A549 treated with Mapracorat at 1 μM for 4 hours (cell line): ENCODE measurements at places on chromosomes 5 and 9. TPM values are rescaled to one million over a fixed set of nuclear protein-coding genes. Genes with fewer than 3 reads are reported as not detected.

ENTREP1 gene
- total RNA-seq = 0.50 to 0.88 TPM (median 0.60 TPM) in 5 replicates

SHOC1 gene
- 0.02 TPM in 1 of 5 replicates, not detected in the others for total RNA-seq

GLIPR2 gene
- total RNA-seq = 7.9 to 10.6 TPM (median 9.4 TPM) in 5 replicates

SLC25A2 gene
- total RNA-seq = not detected in 5 replicates

FAM170A gene
- not detected in 5 replicates for total RNA-seq

CBY3 gene
- total RNA-seq = not detected in 5 replicates

ADAMTSL2 gene
- not detected in 5 replicates for total RNA-seq

SPINK13 gene
- 0.27 to 0.30 TPM (median 0.27 TPM) in 3 of 5 replicates, not detected in the others for total RNA-seq

NMUR2 gene
- 0.08 to 0.21 TPM (median 0.09 TPM) in 4 of 5 replicates, not detected in the other for total RNA-seq

TMEM8B gene
- 2.0 to 4.0 TPM (median 3.5 TPM) in 5 replicates for total RNA-seq

SLC36A2 gene
- total RNA-seq = not detected in 5 replicates
